Fibroblast of lung (primary cell): ENCODE measurements at places on chromosomes 6 and 20. TPM values are rescaled to one million over a fixed set of nuclear protein-coding genes. Genes with fewer than 3 reads are reported as not detected.

The NOX3 gene
- total RNA-seq = not detected in 2 replicates

DNA sequence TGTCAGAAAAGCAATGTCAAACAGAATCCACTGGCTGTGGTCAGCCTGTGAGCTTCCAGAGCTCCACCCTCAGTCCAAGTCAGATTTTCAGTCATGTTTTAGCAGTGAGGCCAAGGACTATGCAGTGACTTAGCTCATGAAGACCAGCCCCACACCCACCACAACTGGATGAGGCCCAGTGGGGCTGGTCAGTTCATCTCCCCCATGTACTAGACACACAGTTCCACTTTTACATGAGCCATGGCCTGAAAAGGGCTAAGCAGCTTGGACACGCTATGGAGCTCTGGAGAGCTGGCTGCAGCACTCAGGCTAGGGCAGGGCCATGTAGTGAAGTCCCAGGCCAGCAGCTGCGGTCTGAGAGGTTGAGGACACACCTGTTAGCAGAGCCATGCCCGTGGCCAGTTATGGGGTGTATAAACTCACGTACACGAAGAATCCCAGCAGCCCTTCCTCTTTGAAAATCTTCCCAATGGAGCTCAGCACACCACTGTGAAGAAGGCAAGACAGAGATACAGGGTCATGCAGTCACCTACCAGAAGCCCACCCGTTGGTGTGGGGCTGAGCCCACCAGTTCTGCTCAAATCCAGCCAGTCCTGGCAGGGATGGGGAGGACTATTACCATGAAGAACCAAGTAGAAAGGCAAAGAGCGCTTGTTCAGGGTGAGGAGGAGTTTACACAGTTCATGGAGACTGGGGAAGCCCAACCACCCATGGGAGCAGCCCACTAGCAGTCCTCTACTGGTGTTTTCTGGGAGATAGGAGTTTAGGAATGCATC lies 10.6 kb downstream of the MTCH1 start:
- H3K4me3 ChIP-seq = no peak overlapping the region
- no peak for DNase-seq
- peaks cover 48% of the 10 kb centered on the region for H3K36me3 ChIP-seq
- H3K27ac ChIP-seq = no peak overlapping the region

- H3K4me3 ChIP-seq = no peak overlapping the region
- H3K36me3 ChIP-seq = no peaks in the 10 kb centered on the region
- DNase-seq = no peak
- H3K4me1 ChIP-seq = no peaks in the 10 kb centered on the region
These were observed 79.8 kb upstream of the ARID1B start for GRCh38 chr6:156697225-156697830.

The ENPP4 gene
- 3.6 and 4.0 TPM in 2 replicates for total RNA-seq

DNA sequence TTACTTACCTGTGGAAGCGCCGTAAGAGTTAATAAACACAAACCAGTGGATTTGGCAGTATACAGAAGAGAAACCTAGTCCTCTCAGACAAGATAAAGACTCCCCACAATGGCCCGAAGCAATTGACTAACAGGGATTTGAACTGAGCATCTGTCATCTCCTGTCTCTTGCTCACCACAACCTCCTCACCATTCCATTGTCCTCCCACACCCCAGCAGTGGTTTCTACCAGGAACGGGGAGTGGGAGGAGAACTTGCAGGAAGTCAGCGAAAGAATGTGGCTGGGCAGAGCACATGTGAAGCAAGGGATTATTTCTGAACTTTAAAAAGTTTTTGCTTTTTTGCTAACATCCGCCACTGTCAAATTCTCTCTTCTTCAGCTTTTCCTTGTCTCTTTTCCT lies 24.6 kb upstream of the TAAR1 start:
- H3K27me3 ChIP-seq = no peaks in the 10 kb centered on the region
- no peaks in the 10 kb centered on the region for H3K36me3 ChIP-seq
- no peak for DNase-seq
- H3K4me1 ChIP-seq = no peaks in the 10 kb centered on the region

The ZSCAN16 gene
- 5.9 and 6.6 TPM in 2 replicates for total RNA-seq

DNA sequence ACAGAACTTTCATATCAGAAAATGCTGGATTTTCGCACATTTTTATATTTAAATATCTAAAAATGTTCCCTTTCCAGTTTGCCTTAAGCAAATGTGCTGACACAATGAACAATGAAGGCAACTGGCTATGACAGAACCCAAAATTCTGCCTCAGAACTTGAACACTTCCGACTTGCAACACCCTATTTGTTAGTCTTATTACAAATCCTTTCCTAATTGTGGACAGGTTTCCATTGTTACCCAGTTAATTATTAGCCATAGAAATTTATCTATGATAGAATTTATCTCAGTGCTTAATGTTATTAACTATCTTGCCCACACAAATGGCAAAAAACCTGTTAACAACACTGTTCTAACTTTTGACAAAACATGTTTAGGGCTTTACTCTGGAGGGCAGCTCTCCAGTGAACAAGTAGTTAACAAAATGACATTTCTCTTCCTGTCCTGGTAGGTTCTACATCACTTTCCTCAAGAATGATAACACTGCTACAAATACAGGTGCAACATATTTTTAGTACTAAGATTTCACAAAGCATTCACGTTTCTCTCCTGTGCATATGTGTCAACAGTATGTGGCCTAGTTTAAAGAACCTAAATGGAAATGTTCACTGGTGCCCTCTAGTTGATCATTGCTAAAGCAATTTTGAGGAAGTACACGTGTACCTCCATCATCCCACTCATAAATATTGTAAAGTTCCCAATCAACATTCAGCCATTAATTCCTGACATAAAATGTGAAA lies 58.4 kb downstream of the HIVEP2 start:
- H3K4me1 ChIP-seq = peaks cover 15% of the 10 kb centered on the region
- no peak overlapping the region for H3K4me3 ChIP-seq
- no peaks in the 10 kb centered on the region for H3K27me3 ChIP-seq
- H3K27ac ChIP-seq = peak overlapping the region; percentile 84

The ABHD16A gene
- 62.1 and 72.0 TPM in 2 replicates for total RNA-seq

- no peaks in the 10 kb centered on the region for H3K36me3 ChIP-seq
- H3K27me3 ChIP-seq = no peaks in the 10 kb centered on the region
- peak within 1 kb of the TSS; percentile 86 for H3K27ac ChIP-seq
These were observed at the start of gene TMEM200A for GRCh38 chr6:130365166-130366106. Gene TMEM200A (plus strand): TSS chr6:130366017. CDS start chr6:130440423, 74,406 bp downstream.

- no peak overlapping the region for H3K4me3 ChIP-seq
- peaks cover 6% of the 10 kb centered on the region for H3K36me3 ChIP-seq
- H3K27me3 ChIP-seq = no peaks in the 10 kb centered on the region
- H3K27ac ChIP-seq = no peak overlapping the region
- no peaks in the 10 kb centered on the region for H3K4me1 ChIP-seq
These were observed 19.8 kb downstream of the NFYA start for GRCh38 chr6:41092421-41093140.
